ENCODE measurements at places on chromosomes 11 and 22.

DNA sequence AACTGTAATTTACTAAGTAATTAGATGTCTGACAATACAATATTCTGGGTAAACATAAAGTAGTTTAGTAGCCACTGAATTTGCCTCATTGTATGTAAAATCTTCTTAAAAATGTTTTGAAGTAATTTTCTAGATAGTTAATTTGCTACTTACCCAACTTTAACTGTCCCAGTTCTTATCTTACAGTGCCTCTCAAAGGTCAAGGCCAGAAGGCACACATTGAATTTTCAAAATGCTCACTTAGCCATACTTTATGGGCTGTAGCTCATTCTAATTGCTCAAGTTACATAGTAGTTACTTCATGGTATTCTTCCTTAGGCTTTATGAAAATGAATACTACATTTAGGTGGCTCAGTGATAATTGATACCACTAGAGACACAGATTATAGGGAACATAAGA is 666.6 kb downstream of the CNTN5 start:
- DNase-seq, result no peak

GRCh38 chr22:27295040-27295439 is 506.5 kb downstream of the MN1 start:
- DNase-seq, result no peak

DNA sequence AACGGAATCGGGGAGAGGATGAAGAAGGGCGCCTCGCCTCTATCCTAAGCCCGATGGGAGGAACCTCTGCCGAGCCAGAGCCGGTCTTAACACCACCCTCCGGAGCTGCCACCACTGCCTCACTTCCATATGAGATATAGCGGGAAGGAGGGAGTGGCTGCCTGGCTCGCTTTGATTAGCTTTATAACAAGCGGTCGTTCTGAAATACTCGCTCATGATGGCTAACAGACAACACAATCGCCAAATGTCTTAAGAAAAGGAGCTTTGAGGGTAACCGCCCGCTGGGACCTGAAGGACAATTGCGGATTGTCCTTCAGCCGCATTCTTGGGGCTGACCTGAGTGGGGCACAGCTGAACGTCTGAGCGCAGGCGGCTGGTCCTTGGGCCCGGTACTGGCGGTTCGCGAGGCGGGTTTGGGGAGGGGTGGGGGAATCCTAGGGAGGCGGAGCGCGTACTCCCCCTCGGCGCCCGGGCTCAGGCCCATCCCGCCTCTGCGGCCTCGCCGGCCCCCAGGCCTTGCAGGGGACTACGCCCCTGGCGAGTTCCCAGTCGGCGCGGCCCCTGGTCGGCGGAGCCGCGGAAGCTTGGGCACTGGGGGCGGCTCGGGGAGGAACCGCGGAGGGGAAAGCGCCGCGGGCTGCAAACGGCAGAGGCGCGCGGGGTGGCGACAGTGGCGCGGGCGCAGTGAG is at the start of gene PLAAT5:
TSS of gene PLAAT5 (minus strand) at position 617 of the 689 bp plus-strand sequence. CDS start at position 484, 133 bp downstream.
- DNase-seq, result no peak

- no peak for DNase-seq
Observed at GRCh38 chr22:18091478-18091877, 13.7 kb downstream of the PEX26 start.

- no peak for DNase-seq
Observed at GRCh38 chr11:41458154-41458553, 1.3 kb downstream of the LRRC4C start.

GRCh38 chr11:70433966-70434812 is 35.9 kb downstream of the CTTN start:
- no peak for DNase-seq

GRCh38 chr11:128290106-128290840 is 297.1 kb downstream of the ETS1 start:
- peak; percentile 79 for DNase-seq

DNA sequence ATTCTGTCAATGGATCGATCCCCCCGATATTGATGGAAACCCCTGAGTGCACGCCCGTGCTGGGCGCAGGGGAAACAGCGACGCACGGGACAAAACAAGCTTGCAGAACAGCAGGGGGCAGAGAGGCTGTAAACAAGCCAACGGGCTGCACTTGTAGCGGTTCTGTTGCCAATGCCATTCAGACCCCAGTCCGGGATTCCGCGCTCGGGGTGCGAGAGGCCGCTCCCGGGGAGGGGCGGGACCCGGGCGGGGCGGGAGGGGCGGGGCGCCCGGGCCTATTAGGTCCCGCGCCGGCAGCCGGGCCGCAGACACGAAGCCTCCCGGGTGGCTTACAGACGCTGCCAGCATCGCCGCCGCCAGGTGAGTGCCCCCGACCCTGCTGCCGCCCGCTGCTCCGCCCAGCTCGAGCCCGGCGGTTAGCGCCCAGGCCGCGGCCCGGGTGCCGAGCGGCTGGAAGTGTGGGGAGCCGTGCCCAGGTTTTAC is at the start of gene BIK:
TSS of gene BIK (plus strand) at position 307 of the 483 bp plus-strand sequence. CDS start 13,273 bp downstream, outside the sequence.
- DNase-seq, result no peak

DNA sequence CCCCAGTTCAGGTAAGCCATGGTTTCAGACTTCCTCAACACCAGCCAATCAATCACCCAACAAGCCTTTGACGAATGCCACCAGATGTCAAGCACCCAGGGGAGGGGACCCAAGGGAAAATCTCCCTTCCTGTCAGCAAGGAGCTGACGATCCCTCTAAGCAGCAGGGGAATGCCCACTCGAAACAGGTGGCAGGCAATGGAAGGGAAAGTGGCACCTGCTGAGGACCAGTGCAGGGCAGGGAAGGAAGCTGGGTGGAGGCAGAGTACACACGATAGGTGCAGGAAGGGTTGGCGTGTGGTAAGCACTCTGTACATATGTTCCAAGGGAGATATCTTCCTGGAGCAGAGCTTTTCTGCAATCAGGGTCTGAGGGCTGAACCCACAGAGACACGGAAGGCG is 11.7 kb upstream of the CREB3L1 start:
- DNase-seq, result no peak

GRCh38 chr22:40635940-40636379 is 559 bp downstream of the MRTFA start:
- no peak for DNase-seq

- DNase-seq, result no peak
Observed at GRCh38 chr11:125091247-125091876, 20.1 kb downstream of the TMEM218 start.

Data from central memory CD8-positive, alpha-beta T cell (primary cell).